ENCODE measurements at places on chromosomes 12 and 14. TPM values are rescaled to one million over a fixed set of nuclear protein-coding genes. Genes with fewer than 3 reads are reported as not detected.

Gene WDHD1
- 2.6 TPM for total RNA-seq

Gene ABHD12B
- 1.0 TPM for total RNA-seq

Gene NPFF
- total RNA-seq, result not detected

Gene RNASE12
- not detected for total RNA-seq

Gene RHOJ
- 10.4 TPM for total RNA-seq

Gene SERPINA9
- total RNA-seq, result not detected

Gene TDP1
- 13.6 TPM for total RNA-seq

Gene RILPL1
- 13.4 TPM for total RNA-seq

Gene PTPRQ
- total RNA-seq, result 1.3 TPM

Gene TOMM20L
- not detected for total RNA-seq

Gene DNAH10
- 0.23 TPM for total RNA-seq

Gene KCNK10
- total RNA-seq, result 0.60 TPM

Gene SNX6
- 66.7 TPM for total RNA-seq

Gene KLHDC1
- total RNA-seq, result 5.2 TPM

Gene ALG10
- total RNA-seq, result 11.3 TPM

Gene POTEM
- total RNA-seq, result not detected

Gene SMAGP
- total RNA-seq, result 40.4 TPM

Gene TSPAN8
- total RNA-seq, result 345 TPM

Gene CDKL1
- 9.4 TPM for total RNA-seq

Gene PTGER2
- total RNA-seq, result 3.9 TPM

Gene RNU4-1
- 1,216 TPM for total RNA-seq

Gene GPR132
- total RNA-seq, result 3.7 TPM

Gene GPR68
- 1.6 TPM for total RNA-seq

Gene NRL
- 2.8 TPM for total RNA-seq

Gene CPNE8
- total RNA-seq, result 14.8 TPM

Gene LRP1-AS
- not detected for total RNA-seq

Gene TAS2R30
- total RNA-seq, result 1.7 TPM

Gene ASCL1
- not detected for total RNA-seq

Gene SLCO1A2
- total RNA-seq, result not detected

Gene ATG2B
- total RNA-seq, result 24.5 TPM

Gene KRT72
- not detected for total RNA-seq

Gene PTPN11
- 96.8 TPM for total RNA-seq

Gene KIF5A
- 0.81 TPM for total RNA-seq

Gene PLEKHH1
- 35.6 TPM for total RNA-seq

Gene PPP2R5E
- 41.9 TPM for total RNA-seq

Gene RNASE3
- 0.52 TPM for total RNA-seq

Gene AMN
- total RNA-seq, result 204 TPM

Gene GRIN2B
- 0.03 TPM for total RNA-seq

Gene KLRK1
- total RNA-seq, result 5.0 TPM

Gene ENDOU
- total RNA-seq, result not detected

Gene PRKAG1
- 51.7 TPM for total RNA-seq

Gene MYH6
- total RNA-seq, result not detected

Data from mucosa of gallbladder (tissue), 1 donor.